ENCODE measurements at places on chromosomes 4 and X.

DNA sequence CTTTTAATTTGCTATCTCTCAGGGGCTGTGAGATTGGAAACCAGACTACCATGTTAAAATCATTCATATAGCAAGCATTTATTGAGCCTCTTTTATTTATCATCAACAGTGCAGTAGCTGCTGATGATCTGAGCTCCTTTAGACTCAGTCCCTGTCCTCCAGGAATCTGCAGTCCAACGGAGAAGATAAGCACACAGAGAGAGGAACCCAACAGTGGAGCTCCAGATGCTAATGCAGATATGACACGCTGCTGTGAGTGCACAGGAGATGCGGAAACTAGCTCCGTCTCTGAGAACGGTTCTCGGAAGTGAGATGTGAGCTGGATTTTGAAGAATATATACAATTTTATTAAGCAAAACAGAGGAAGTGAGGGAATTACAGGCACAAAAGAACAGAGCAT is 35.4 kb downstream of the DCHS2 start:
- DNase-seq = no peak

GRCh38 chr4:62814510-62815047 is 1594.7 kb downstream of the TECRL start:
- DNase-seq = no peak

DNA sequence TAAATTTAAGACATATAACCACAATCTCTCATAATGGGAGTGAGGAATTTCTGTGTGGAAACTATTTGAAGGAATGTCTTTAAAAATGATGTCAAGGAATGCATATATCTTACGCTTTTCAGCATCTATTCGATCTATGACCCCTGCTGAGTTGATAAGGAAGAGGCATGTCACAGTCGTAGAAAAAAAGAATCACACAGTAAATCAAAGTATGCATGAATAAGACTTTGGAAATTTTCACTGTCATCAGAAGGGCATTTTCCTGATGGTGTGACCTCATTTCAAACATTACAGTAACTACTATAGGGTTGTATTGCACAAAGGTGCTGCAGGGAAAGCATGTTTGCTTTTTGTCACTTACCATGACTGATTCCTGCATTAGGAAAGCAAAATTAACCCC is 41.5 kb downstream of the REELD1 start:
- no peak for DNase-seq

DNA sequence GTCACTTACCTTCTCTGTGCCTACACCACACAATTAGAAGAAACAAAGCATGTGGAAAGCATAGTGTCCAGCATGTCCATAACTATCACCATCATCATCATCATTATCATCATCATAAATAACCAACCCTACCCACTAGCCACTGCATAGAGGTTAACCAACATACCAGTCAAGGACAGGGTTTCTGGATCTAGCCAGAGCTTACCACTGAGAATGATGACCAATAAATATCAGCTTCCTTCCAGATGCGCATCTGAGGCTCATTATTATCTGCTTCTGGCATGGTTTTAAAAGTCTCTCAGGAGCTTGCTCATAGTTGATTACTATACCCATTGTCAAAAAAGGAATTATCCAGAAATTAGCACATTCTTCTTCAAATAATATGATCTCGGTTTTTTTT is 25.5 kb upstream of the MYOZ2 start:
- no peak for DNase-seq

- no peak for DNase-seq
These were observed 24.1 kb upstream of the TMEM150C start for GRCh38 chr4:82585690-82586435.

DNA sequence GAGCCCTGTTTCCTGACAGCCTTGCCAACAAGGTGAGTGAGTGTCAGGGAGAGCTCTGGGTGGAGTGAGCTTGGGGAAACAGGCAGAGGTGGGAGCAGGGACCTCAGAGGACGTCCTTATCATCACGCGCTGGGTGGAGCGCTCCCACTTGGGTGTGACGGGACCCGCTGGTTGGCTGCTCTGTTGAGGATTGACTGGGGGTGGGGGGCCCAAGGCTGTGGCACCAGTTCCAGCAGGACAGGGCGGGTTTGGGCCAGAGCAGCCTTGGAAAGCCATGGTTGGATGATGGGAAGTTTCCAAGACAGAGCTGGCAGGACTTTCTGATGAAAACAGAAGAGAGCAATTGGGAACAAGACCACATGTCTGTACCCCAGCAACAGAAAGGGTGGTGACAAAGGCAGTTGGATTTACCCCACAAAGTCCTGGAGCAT is 3.0 kb upstream of the PCGF3 start:
- DNase-seq = no peak

- no peak for DNase-seq
These were observed 1254.6 kb downstream of the PCDH18 start for GRCh38 chr4:136277741-136278140.

DNA sequence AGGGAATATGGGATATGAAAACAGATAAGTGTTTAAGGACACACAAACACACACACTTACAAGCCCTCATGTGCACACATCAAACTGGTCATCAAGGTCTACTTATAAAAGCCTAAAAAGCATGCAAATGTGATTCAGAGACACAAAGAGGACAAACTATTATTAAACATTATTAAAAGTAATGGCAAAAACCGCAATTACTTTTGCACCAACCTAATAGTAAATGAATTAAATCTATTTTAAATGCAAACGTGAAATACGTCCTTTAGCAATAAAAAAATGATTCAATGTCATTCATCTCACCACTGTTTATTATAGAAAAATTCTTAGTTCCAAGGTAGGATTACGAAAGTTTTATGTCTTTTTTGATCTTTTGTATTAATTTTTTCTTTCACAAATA is 91.1 kb upstream of the ARMCX2 start:
- no peak for DNase-seq

DNA sequence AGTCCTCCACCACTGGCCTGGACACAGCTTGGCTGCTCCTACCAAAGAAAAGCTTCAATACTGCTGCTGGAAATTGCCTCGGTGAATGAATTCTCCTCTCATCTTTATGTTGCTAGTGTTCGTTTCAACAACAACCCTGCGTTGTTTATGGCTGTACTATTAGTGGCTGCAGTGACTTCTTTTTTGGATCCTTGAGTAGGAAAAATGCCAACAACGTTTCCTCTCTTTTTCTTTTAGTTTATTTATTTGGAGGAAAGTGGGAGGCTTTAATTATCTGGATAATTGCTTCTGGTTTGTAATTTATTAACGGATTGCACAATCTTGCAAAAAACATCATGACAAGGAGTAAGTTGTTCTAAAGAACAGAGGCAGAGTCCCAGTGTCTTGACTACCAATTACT is 464.1 kb upstream of the TRAM1L1 start:
- DNase-seq = no peak

DNA sequence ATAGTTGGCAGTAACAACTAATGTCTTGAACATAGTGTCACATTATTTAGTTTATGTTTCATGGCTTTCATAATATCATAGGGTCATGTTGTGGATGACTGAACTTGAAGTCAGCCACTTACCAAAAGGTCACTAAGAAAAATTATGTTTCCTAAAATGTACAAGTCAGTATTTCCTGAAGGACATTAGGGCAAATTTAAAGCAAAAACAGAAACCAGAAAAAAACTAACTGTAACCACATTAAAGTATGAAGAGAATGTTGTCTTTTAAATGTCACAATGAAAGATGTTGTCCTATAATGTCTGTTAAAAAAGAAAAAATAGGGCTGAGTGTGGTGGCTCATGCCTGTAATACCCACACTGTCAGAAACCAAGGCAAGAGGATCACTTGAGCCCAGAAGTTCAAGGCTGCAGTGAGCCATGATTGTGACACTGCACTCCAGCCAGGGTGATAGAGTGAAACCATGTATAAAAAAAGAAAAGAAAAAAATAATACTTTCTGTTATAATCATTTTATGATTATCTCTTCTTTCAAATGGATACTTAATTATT is 55.8 kb downstream of the HHIP start:
- DNase-seq = no peak

- DNase-seq = peak; percentile 92
These were observed at the start of gene SH3RF1 for GRCh38 chr4:169270810-169271691. Gene SH3RF1, minus strand, starts transcription at chr4:169270956. Its CDS starts 1,744 bp downstream, at chr4:169269212.

- DNase-seq = no peak
These were observed 42.5 kb downstream of the LAMP2 start for GRCh38 chrX:120426599-120426998.

DNA sequence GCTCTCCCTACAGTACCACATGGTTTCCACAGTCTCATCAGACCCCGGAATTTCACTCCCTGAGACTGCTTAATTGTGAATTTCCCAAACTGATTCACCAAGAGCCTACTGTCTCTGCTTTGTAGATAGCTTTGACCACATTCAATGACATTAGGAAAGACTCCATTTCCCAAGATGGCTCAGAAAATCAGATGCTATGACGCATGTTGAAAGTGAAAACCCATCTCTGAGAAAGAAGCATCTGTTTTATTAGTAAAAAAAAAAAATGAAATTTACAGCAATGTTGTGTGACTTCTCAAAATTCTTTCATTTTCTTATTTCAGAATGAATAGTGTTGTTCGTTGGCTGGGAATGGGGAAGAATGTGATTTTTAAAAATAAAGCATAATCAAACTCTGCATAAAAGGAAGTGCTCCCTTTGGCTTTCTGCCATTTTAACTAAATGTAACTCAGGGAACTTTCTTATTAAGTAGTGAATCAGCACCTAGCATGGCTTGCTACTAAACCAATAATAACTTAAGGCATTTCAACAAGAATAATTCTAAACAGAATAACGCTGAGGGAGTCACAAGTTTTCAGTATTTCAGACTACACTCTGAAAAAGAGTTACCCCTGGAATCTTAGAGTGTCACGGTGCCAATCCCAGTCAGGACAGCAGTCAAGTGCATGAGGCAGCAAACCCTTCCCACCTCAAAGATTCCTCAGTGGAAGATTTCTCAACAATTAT is 97.4 kb upstream of the MYOZ2 start:
- DNase-seq = no peak

GRCh38 chr4:112225157-112225556 is 6.4 kb upstream of the AP1AR start:
- DNase-seq = no peak

DNA sequence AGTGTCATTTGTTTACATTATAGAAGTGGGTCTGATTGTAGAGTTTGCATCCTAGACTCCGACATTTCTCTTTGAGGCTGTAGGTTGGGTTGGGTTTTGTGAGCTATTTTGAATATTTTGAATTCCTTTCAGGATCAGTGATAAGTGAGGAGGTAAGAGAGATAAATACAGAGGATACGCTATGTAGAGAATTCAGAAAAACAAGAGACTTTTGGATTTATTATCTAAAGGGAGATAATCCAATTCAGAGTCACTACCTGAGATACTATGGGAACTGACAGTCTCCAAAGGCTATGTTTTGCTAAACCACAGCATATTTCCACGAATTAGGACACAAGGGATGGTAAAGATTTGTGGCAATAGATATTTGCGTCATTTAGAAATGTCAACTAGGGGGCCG is 16.9 kb upstream of the RAP2C start:
- no peak for DNase-seq

DNA sequence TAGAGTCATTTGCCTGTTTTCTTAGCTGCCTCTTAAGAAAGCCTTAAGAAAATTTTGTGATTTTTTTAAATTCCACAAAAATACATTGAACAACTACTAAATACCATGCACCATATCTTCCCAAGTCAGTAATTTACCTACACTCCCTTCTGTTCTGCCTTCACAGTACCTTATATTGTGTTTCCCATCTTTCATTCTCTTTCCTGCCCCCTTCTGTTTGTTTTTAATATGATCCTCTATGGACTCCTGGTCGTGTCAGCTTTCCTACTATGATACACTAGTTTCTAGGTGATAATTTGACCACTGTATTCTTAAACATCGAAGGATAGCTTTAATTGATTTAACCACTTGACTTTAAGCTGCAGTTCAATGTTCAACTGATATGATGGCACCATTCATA is 297.7 kb upstream of the HAND2 start:
- no peak for DNase-seq

GRCh38 chrX:119996600-119997524 is 53.3 kb upstream of the NKAP start:
- DNase-seq = no peak

DNA sequence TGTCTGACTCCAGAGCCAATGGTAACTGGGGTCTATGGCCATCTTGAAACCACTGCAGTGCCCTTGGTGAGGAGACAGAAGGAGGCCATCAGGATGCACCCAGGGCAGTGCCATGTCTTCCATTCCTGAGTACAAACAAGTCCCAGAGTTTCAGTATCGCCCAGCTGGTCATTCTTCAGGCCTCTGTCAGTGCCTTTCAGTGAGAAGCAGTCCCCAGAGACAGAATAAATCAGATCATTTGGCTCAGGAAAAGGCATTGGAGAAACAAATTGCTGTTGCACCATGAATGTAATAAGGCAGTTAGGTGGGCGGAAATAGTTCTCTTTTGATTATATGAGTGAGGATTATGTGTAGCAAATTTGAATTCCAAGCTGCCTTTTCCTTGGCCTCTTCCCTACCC is 21.3 kb downstream of the ADGRG4 start:
- DNase-seq = no peak

DNA sequence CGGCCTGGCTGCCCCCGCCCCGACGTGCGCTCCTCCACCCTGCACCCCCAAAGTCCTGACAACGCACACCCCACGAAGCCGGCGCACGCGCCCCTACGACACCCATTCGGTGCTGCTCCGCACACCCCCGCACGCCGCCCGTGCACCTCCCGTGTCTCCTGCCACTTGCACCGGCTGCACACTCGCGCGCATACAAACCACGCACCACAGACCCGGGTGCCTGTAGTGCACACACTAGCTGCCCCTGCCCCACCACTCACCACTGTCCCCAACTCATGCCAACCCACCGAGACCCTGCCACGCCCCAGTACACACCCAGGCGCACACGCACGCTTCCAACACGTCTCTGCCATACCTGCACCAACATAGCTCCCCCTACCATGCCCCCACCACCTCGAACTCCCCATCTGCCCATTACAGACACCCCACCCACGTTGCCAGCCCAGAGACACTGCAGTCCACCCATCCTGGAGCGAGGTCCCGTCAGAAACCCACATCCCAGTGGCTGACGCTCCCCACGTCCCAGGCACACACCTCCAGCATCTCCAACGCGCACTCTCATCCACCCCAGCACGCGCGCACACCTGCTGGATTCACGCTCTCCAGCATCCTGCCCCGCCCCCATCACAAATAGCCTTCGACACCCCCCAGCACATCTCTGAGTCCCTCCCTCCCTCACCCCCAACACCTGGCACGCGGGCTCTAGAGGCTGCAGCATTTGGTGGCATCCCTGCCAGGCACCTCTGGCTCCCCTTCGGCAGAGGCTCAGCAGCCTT is 4.2 kb upstream of the DUSP9 start:
- no peak for DNase-seq

GRCh38 chr4:109051054-109051453 is 251.4 kb downstream of the COL25A1 start:
- DNase-seq = no peak

- DNase-seq = no peak
These were observed 639.5 kb upstream of the AADAT start for GRCh38 chr4:170729236-170729635.

- DNase-seq = peak; percentile 38
These were observed 662 bp downstream of the APBB2 start for GRCh38 chr4:41213625-41214135.

DNA sequence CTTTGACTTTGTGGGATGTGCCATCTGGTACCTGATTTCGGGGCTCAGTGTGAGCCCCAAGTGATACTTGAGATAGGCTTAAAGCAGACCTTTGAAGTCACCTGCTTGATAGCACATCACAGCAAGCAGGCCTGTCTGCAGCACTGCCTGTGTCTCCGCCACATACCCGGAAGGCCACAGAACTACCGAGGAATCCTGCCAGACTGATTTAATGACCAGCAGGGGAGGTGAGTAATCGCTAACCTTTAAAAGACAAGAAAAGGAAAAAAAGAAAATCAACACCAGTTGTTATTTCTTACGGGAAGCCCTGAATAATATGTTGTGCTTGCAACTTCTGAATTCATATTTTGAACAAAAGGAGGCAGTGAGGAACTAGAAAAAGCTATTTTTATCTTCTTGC is 6.8 kb downstream of the PTCHD1 start:
- DNase-seq = no peak

Data from heart left ventricle (tissue), 16 donors.